Activated naive CD4-positive, alpha-beta T cell treated with Interleukin-2 at 50 U/mL for 16 hours (primary cell): ENCODE measurements at places on chromosomes 5 and 9.

DNA sequence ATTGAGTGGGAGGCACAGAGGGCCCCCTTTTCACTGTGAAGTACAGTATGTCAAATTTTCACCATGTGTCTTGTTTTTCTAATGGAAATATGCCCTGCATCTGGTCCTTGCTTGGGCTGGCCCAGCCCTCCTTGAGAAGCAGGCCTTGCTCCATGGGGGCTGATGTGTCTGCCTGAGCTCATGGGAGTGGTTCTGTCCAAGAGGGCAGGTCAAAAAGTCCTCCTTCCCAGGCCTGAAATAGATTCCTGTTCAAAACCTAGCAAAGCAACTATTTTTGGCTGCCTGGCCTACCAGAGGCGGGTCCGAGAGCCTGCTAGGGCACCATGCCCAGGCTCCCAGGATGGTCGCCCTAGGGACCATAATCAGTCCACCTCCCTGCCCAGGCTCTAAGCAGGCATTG, 40.5 kb upstream of the NEURL1B start:
- no peak for DNase-seq

DNA sequence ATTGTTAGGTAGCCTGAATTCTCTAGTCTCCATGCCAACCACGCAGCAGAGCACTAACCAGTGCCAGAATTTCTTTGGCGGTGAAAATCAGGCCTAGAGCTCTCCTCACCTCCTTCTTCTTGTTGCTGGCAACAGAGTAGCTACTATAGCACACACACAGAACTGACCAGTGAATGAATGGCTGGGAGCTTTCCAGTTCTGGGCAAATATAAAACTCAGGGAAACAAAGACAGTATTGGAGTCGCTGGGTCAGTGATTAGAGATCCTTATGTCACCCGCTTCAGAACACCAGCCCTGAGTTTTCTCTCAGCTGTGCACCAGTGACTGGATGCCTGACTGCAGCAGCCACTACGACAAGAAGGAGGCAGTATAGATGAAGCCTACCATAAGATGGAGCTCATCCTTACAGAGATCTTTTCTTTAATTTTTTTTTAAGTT, 26.9 kb upstream of the FEM1C start:
- no peak for DNase-seq

DNA sequence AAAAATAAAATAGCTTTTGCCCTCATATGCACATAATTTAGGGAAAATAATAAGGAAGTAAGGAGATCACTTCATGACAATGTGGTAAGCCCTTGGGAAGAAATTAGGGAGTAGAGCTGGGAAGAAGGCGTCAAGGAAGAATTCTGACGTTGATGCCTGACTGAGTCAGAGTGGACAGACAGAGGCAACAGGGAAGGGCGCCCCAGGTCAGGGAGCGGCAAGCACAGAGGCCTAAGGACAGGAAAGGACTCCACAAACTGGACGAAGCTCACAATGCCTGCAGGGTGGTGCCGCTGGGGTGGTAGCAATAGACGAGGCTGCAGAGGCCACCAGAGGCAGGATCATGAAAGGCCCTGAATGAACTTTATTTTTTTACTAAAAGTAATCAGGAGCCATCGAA, 7.6 kb downstream of the DRD1 start:
- DNase-seq, result no peak

DNA sequence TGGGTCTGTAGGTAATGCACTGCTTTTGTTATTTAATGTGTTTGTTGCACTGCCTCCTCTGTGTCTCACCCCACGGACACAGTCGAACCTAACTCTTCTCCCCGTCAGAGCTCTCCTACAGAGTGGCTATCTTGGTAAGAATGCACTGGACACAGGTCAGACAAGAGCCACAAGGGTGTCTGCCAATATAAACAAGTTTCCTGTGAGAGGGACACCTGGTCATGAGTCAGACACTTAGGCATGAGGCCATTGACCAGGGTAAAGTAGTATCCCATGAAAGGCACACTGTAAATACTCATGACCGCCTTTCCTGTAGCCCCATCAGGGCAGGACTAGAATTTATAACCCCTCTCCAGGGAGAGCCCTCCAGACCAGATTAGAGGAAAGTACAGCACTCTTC, 115.5 kb downstream of the SLC12A2 start:
- DNase-seq, result no peak

DNA sequence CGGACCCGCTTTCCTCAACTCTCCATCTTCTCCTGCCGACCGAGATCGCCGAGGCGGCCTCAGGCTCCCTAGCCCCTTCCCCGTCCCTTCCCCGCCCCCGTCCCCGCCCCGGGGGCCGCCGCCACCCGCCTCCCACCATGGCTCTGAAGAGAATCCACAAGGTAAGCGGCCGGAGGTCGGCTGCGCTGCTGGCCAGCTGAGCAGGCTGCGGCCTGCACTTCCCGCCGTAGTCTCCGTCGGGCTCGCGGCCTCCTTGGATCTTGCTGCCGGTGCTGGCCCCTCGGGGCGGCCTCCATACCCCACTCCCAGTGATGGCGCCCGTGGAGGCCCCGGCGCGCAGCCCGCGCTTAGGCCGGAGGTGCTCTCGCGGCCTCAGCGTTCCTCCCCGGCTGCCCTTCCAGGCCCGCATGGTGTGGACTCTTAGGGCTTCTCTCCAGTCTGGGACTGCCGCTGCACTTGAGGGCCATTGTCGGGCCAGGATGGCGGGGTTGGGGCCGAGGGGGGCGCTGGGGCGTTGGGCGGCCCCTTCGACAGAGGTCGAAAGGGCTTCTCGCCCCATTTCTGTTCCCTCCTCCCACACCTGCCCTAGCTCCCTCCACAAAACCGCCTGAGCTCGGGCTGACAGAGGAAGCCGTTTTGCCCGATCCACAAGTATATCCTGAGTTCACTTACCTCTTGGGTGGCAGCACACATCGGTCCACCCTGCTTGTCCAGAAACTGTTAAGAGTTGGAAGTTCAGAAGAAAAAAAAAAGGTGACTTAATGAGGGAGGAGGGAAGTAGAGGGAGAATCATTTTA, 714 bp downstream of the UBE2D2 start:
- DNase-seq, result peak; percentile 56

DNA sequence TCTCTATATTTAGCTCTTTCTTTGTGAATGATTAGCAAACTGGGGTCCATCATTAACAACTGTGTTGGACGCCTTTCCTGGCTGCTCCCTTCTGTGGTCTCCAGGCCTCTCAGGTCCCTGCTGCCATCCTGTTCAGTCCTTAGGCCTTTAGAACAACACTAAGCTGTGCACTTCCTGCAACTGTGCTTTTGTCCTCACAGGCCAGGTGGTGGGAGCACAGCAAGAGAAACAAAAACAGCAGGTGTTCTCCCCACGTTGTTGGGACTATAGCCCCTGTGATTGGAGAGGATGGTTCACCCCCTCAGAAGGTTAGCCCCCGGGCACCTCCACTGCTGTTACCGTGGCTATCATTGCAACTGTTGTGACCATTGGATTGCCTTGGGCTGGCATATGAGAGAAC, 41.7 kb upstream of the CLINT1 start:
- DNase-seq, result no peak

- no peak for DNase-seq
Observed at GRCh38 chr9:37085233-37085632, 35.1 kb upstream of the ZCCHC7 start.

DNA sequence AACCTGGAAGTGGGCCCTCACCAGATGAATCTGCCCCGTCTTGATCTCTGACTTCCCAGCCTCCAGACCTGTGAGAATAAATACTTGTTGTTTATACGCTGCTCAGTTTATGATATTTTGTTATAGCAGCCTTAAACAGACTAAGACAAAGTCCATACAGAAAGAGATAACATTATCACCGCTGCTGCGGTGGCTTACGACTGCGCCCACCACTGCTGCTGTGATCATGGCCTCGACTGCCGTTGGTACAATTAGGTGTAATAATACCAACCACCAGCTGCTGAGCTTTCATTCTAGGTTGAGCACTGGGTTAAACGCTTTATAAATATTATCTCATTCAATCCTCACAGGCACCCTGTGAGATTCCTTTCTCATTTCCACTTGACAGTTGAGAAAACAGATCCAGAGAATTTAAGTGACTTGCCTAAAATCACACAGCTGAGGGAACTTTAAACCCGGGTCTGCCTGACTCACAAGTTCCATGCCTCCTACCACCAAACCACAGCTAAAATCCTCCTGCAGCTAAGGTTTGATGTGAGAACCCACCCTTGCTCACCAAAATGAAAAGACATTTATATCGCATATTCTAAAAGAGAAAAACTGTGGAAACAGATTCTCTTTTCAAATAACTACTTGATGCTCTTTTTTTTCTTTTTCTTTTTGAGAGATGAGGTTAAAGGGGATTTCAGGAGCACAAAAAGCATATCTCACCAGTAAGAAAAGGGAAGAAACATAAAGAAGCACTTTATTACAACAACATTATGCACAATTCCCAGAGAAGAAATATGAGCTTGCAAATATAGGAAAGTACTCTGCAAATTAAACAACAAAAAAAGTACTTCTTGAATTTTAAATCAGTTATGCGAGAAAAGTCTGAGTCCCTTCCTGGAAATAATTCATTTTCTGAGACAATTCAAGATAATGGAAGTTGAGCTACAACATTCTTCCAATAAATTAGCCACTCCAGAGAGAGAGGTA, 23.9 kb downstream of the GOLM1 start:
- no peak for DNase-seq

DNA sequence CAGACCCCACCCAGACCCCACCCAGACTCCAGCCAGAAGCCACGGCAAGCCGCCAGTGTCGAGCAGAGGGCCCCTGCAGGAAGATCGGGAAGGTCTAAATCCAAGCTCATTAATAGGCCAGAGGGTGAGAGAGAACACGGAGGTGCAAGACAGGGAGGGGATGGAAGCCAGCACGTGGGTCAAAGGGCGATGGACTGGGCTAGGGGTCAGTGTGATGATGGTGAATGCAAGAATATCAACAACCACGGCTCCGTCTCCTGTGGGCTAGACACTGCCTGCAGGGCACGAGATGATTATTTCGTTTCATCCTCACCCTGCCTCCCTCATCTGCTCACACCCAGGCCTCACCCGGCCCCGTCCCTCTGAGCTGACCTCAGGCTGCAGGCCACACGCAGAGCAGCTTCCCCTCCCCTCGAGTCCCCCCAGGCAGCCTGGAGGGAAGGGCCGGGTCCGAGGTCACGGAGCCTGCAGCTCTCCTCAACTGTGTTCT, 122.0 kb downstream of the COL23A1 start:
- no peak for DNase-seq

DNA sequence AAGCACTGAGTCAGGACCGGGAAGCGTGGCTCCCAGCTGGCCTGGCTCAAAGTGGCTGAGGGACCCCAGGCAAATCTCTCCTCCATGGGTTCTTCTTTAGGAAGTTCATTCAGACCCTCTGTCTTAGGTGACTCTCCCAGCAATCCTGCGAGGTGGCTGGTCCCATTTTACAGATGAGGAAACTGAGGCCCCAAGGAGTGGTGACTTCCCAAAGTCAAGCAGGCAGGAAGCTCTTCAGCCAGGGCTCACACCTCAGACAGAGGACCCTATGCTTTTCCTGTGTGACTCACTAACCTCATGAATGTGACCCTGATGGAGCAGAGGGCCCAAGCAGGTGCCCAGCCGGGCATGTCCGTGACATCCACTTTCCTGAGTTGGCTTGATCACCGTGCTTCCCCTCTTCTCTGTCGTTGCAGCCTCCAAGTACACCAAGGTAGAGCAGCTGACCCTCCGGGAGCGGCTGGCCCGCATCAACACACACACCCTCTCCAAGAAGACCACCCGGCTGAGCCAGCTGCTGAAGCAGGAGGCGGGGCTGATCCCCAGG, 36.5 kb downstream of the ARHGEF37 start:
- no peak for DNase-seq

- DNase-seq, result no peak
Observed at GRCh38 chr5:96741106-96741505, 66.6 kb downstream of the ERAP1 start.

DNA sequence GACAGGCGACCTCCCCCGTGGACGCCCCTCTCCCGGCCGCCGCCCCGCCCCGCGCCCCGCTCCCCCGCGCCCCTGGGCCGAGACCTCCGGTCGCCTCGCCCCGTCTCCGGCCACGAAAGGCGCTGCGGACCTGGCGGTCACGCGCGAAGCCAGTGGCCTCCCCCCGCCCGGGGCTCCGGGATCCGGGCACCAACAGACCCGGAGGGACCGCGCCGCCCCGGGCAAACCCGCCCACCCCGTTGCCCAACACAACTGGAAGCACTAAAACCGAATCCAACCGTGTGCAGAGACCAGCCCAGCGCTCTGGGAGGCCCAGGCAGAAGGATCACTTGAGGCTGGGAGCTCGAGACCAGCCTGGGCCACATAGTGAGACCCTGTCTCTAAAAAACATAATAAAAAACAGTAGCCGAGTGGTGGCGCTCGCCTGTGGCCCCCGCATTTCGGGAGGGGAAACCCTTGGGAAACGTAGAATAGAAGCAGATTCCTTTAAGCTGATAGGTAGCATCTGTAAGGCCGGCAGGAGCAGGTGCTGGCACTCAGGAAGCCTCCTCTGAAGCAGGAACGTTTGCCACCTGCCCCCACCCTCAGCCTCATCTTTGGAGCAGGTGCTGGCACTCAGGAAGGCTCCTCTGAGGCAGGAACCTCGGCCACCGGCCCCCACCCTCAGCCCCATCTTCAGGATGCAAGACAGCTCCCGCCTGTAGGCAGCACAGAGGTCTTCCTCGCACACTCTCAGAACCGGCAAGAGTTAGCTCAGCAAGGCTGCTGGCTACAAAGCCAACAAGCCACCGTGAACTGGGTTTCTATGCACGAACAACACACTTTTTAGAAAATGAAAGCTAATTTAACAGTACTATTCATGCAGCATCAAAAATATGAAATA, 4.6 kb upstream of the SLC9A3 start:
- no peak for DNase-seq
